ENCODE measurements at places on chromosomes 6 and 20. TPM values are rescaled to one million over a fixed set of nuclear protein-coding genes. Genes with fewer than 3 reads are reported as not detected.

DNA sequence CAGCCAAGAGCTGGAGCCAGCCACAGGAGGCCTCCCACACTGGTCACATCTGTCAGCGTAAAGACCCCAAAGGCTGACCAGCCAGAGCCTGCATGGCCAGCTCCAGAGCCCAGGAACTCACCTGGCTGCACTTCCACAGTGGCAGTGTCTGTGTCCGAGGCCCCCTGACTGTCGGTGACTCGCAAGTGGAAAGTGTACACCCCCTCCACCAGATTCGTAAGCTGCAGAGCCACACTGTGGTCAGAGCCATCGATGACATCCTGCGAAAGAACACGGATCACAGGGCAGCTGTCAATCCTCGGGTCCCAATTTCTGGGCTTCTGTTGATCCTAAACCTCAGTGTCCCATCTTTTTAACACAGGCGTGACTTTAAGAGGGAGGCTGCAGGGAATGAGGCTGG, 69.3 kb downstream of the ALDH5A1 start:
- no peak for DNase-seq

GRCh38 chr20:40486297-40486696, 202.7 kb downstream of the MAFB start:
- DNase-seq: no peak

- no peak for DNase-seq
Observed at GRCh38 chr20:25032478-25033264, 25.3 kb downstream of the ACSS1 start.

DNA sequence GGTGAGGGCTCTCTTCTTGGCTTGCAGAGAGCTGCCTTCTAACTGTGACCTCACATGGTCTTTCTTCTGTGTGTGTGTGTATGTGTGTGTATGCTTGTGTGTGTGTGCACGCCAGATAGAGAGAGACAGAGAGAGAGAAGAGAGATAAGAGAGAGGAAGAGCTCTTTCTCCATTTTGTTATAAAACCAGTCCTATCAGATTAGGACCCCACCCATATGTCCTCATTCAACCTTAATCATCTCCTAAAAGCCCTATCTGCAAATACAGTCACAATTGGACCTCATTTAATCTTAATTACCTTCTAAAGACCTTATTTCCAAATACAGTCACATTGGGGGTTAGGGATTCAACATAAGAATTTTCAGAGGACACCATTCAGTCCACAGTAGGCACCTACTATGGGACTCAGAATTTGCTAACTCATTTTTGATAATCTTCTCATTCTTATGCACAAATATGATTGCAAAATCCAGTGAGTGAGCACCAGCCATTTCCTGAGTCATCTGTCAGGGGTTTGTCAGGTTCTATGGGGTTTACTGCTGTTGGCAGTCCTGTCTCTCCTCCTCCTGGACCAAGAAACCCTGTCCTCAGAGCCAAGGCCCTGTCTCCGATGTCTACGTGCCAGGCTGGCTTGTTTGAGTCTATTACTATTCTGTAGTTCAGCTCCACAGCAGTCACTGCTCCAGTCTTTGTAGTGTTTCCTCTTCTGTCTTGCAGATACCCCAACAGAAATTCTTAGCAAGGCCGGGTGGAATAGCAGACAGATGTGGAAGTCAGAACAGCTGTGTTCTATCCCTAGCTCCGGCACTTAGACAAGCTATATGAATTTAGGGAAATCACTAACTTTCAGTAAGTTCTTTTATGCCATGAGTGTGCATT, 59.0 kb upstream of the FAM184A start:
- DNase-seq: no peak

DNA sequence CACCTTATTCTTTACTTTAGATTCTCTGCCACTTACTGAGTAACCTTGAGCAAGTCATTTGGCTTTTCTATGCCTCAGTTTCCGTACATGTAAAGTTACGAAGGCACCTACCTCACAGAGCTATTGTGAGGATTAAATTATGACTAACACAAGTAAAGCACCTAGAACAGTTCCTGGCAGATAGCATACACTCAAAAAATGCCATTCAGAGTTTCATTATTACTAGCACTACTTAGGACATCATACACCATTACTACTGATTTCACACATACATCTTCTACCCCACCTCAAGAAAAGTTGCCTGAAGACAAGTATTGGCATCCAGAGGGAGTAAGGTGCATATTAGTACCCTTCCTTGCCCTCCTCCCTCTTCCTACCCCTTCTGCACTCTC, 107.8 kb downstream of the OGFRL1 start:
- DNase-seq: no peak

The ZNF451 gene
- polyA plus RNA-seq: 37.1 TPM

Measured in right renal pelvis (tissue), 4 donors.